Activated naive CD4-positive, alpha-beta T cell treated with Interleukin-2 at 50 U/mL for 16 hours (primary cell): ENCODE measurements at places on chromosomes 1 and 21.

DNA sequence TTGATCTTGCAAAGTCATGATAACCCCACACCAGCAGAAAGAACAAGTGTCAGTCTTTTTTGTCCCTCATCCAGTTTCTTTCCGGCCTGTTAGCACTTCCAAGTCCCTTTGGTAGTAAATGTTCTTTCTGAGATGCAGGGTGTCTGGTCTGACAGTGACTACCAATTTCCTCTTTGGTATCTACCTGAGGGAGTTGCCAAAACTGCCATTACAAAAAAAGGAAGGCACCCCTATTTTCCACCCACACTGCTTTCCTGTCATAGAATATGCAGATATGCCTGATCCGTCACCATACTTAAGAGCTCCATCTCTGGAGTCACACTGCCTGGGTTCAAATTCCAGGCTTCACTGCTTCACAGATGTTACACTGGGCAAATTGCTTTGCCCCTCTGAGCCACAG lies 72.4 kb downstream of the ZNF281 start:
- no peak for DNase-seq

DNA sequence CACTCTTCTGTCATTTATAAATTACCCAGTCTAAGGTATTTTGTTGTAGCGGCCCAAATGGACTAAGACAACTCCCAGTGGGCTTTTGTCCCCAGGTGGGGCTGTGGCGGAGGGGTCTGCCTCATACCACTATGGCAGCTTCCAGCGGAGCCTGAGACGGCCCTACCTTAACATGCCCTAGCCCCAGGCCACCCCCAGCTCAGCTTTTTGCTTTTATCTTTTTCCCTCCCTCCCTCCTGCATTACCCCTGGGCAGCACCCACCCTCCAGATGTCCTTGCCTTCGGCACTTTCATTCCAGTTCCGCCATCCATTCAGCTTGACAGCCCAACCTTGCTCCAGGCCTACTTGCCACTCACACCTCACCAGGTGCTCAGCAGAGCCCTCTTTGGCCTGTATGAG lies 307.3 kb downstream of the PTPRU start:
- DNase-seq = no peak

GRCh38 chr1:16167331-16168143 lies 11.7 kb upstream of the EPHA2 start:
- DNase-seq = peak; percentile 64

DNA sequence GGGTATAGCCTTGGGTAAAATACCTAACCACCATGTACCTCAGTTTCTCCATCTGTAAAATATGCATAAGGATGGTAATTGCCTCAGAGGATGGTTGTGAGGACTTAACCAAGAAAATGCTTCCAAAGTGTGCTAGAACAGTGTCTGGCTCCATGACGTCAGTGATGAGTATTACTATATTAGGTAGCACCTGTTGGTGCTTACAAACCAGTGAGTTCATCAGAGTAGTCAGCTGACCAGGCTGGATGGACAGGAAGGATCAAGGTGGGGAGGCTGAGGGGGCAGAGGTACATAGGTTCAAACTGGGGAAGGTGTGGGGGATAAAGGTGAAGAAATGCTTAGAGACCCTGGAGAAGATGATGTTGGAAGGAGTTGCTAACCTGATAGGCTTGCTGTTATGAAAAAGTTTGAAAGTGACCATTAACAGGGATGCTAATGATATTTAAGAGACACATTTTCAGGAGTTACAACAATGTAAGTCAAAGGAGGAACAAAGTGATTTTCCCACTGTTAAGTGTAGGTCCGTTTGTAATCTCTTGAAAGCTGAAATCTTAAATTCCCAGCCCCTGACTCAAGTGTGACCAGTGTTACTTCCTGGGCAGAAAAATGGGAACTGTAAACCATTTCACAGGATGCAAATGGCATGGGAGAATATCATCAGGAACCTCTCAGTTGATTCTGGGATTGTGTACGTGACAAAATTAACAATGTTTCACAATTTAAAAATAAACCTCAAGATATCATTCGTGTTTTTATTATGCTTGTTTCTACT lies 4.4 kb downstream of the NTPCR start:
- DNase-seq = no peak

DNA sequence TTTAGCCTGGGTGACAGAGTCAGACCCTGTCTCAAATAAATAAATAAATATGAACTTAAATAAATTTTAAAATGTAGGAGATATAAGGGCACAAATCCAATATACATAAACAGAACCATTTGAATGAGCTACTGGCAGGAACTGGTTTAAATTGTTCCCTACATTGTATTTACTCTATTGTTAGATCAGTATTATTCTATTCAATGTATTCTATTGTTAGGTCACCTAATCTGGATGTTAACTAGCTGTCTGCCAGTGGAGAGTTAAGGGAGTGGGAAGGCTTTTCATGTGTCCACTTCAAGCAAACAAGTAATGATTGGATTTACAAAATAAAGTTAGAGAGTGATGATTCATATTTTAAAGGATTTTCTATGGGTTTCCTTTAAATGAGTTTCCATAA lies 4.9 kb upstream of the FBXO28 start:
- DNase-seq = no peak

DNA sequence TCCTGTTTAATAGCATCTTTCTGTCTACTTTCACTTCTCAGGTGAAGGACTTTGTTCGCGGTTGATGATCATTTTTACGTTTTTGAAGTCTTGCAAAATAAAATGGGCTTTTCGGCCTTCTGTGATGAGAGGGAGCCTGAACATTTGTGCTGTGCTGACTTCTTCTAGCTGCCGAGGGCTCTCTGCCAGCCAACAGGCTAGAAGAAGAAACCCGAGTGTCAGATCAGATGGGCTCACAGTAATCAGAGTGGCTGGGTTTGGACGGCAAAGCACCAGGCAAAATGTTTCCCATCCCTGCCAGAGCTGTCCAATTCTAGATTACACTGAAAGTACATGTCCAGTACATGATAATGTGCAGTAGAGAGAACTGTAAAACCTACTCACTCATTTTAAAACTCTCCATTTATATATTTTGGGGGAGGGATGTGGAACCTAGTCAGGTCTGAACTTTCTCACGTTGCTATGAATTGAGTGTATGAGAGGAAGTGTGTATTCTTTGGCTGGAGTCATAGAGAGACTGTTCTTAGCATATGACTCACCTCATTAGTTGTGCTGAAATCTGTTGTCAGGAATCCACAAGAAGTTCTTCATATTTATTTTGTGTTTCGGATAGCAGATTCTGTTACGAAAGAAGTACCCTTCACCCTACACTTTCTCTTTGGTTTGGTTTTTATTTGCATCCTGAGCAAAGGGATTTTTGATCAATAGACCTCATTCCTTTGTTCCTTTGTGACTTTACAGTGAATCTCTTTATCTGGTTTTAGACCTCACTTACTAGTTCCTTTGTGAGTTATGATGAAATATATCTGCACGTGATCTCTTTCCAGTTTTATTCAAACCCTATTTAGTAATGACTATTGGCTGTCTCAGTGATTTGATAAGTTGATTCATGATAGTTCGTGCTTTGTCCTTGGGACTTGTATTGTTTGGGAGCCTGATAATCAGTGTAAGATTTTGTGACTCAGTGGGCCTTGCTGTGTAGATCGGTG lies 4.8 kb downstream of the ATP1A1 start:
- DNase-seq = peak; percentile 41

DNA sequence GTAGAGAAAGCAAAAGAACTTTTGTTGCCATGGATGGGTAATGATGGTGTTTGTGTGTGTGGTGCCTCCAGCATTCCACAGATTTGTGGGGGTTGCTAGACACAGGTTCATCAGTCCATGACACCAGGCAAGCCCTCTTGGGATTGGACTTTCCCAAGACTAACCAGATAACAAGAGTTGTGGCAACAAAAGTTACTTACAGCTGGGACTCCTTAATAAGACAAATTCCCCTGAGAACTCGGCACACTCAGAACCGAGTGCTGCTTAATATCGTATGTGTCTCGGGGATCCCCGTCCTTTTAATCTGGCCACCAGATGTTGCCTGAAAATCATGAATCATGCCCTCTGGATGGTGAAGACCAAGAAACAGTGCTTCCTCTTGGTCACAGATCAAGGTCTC lies 193.3 kb downstream of the AJAP1 start:
- no peak for DNase-seq
